T-helper 17 cell (primary cell): ENCODE measurements at places on chromosomes 3 and 15.

DNA sequence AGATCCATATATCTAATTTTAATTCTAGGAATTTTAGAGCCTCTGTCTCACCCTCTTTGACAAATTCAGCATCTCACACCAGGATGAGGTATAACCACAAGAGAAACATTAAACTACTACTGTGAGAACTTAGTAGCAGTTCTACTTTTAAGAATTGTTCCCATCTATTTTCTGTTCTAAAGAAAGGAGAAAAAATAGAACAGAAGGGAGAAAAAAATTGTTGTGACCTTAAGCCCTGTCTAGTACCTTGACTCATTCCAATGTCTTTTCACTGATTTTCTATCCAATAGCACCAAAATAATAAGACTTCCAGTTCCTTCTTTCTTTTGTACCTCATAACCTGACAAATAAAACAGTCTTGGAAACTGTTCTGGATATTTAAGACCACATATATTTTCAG lies 37.0 kb downstream of the FRMD5 start:
- no peak for DNase-seq

- DNase-seq = no peak
Observed at GRCh38 chr15:66151809-66152208, 101.7 kb downstream of the MEGF11 start.

GRCh38 chr15:71048913-71049675 lies 66.2 kb upstream of the THSD4 start:
- DNase-seq = no peak

DNA sequence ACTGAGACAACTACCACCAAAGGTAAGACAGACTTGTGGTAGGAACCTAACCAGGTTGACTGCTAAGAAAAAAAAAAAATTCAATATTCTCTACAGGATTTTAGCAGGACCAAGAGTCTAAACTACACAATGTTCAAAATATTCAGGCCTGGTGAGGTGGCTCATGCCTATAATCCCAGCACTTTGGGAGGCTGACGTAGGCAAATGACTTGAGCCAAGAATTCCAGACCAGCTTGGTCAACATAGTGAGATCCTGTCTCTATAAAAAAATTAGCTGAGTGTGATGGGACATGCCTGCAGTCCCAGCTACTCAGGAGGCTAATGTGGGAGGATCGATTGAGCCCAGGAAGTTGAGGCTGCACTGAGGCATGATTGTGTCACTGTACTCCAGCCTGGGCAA lies 341.6 kb upstream of the WNT5A start:
- no peak for DNase-seq

DNA sequence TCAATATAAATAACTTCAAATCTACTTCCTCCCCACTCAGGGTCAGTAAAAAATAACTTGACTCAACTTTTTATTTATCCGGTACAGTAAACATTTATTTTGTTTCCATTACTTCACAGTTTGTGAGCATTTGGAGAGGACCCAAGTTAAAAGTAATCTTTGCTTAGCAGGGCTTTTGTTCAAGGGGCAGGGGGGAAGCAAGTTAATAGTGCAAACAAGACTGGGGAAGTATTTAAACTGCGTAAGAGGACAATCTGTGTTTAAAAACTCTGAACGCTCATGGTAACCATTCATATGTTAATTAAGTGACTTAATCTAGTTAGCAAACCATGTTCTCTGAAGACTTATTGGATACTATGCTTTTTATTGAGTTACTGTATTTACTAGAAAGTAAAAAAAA lies 346.2 kb downstream of the SLC9A9 start:
- DNase-seq = no peak

DNA sequence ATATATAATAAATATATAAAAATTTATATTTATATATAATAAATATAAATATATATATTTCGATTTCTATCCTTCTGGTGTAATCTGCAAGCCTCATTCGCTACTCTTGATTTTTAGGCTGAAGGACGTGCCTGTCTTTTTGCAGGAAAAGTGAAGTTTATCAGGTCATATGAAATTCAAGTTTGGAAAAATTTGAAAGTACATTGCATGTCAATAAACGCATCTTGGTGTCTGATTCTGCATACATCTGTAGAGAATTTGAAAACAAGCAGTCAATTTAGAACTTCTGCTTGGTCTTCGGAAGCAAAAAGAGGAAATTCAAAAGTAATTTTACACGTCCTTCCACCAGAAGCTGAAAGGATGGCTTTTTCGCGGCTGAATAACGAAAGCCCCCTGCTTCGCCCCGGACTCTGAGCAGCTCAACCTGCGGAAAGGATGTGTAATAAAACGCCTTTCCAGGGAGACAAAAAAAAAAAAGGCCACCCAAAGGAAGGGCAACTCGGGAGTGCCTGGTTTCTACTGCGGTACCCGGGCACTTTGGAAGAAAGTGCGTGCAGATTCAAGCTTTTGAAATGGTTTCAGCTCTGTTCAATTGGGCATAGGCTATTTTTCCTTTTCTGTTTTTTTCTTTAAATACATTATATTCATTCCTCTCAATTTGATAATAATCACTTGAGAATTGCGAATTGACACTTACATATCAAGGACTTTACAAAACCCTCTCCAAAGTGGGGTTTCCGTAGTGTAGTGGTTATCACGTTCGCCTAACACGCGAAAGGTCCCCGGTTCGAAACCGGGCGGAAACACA lies 1.5 kb upstream of the MYNN start:
- peak; percentile 59 for DNase-seq

DNA sequence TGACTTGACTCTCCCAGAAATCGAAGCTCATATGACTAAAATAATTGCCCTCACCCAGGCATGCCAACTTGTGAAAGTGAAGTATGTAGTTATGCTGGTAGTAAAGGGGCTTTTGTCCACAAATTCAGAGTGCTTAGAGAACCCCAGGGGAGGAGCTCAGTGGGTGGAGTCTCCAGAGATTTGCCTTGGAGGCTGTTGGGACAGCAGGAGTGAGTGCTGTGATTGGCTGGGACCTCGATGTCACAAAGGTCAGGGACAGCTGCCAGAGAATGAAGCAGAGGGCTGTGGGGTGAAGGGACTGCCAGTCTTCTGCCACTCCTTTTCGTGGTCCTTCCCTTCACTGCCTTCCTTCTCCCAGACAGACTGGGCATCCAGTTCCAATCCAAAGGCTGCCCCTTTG lies 49.8 kb downstream of the ZNF445 start:
- DNase-seq = no peak

GRCh38 chr3:107969994-107970819 lies 120.6 kb downstream of the CD47 start:
- no peak for DNase-seq

GRCh38 chr15:33136353-33136752 lies 58.2 kb downstream of the FMN1 start:
- DNase-seq = no peak

DNA sequence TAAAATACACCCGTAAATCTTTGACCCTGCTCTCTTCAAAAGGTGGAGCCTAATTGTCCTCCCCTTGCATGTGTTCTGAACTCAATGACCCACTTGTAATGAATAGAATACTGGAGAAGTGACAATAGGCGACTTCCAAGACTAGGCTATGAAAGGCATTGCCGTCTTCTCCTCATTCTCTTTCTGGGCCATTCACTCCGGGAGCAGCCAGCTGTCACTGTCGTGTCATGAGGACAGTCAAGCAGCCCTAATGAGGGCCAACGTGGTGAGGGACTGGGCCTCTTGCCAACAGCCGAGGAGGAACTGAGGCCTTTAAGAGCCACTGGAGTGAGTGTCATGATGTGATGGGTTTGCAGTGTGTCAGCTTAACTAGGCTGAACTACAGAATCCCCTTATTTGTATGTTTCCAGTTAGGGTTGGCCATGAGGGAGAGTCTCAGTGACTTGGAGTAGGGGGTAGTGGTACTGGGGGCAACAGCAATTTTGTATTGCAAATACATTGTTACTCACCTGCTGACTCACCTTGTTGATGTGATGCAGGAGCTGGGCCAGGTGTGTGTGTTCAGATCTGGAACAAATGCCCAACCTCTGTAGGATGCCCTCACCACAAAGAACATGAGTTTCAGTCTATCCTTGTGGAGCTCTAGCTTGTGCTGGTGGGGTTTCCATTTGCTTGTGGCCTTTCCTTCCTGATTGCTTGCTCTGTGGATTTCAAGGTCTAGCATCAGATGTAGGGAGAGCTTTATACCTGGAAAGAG lies 188.5 kb upstream of the PROK2 start:
- DNase-seq = no peak

DNA sequence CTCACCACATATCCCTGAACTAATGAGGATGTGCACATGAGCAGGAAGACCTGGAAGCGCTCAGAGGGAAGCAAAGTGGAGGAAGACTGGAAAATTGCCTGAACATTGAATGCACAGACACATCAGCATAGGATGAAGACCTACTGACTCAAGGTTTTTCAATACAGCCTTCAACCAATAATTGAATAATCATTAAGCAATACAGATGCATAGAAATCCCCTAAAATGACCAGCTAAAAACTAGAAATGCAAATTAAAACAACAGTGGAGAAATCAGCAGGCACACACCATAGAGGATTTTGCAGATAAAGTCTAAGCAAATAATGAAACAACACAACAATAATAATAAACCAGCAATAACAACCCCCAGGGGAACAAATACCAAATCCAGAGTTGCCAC lies 80.4 kb downstream of the CEP152 start:
- DNase-seq = no peak

- DNase-seq = no peak
Observed at GRCh38 chr15:98121957-98122356, 161.5 kb downstream of the ARRDC4 start.

DNA sequence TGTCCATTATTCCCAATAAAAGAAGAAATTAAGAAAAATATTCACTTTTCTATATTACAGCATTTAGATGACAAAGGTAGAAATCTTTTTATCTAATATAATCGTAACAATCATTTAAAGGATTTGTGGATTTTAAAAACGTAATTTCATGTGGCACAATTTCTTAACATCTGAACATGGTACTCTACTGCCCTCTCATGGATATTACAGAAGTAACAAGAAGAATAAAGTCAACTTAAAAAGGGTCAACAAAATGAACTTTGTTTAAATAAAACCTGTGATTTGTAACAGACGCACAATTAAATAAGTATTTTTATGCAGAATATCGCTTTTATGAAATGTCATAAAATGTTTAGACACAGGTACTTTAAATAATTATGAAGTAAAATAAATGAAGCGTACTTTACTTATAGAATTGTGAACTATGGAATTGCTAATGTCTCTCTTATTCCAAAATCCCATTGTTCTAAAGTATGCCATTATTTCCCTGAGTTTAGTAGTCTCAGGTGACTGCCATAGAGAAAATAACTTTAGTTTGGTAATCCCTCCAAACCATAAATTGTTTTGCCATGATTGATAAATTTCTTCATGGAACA lies 366.8 kb upstream of the ZNF385D start:
- no peak for DNase-seq
